ENCODE measurements at places on chromosomes 1 and 21.

DNA sequence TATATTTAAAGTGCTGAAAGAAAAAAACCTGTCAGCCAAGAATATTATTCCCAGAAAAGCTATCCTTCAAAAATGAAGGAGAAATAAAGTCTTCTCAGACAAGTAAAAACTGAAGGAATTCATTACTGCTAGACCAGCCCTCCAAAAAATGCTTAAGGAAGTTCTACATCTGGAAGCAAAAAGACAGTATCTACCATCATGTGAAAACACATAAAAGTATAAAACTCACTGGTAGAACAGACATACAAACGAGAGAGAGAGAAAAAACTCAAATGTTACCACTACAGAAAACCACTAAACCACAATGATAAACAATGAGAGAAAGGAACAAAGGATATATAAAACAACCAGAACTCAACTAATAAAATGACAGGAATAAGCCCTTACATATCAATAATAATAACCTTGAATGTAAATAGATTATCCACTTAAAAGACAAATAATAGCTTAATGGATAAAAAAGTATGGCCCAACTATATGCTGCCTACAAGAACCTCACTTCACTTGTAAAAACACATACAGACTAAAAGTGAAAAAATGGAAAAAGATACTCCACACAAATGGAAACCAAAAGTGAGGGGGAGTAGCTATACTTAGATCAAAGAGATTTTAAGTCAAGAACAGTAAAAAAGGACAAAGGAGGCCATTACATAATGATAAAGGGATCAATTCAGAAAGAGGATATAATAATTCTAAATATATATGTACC, 22.0 kb downstream of the NSL1 start:
- DNase-seq, result no peak

- peak; percentile 3 for DNase-seq
Measured at GRCh38 chr1:196063952-196064351, 544.3 kb downstream of the KCNT2 start.

- no peak for DNase-seq
Measured at GRCh38 chr1:39342776-39343175, 138.3 kb downstream of the MACF1 start.

- DNase-seq, result peak; percentile 35
Measured at GRCh38 chr1:178706432-178706831, 18.6 kb upstream of the RALGPS2 start.

DNA sequence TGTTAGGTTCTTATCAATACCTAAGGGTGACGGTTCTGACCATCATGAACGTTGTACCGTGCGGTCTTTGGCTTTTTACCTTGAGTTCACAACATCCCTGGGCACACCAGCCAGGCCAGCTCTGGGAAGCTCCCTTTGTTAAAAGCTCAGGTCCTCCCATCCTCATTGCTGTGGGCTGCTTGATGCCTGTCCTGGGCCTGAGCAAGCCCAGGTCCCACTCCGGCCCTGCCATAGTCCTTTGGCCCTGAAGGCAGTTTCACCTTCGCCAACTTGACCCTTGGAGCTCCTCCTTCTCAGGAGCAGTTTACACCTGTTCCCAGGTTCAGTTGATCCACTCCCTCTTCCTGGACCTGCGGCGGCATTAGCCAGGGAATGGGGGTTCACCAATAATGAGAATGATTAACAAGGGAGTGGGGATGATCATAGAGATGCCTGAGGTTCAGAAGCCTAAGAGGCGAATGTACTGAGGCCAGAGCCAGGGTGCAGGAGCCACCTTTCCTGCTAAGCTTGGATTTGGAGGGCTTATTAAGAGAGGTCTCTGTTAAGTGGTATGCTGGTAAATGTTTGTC, 40.2 kb downstream of the DHCR24 start:
- no peak for DNase-seq

GRCh38 chr1:232841823-232842565, 36.8 kb downstream of the MAP10 start:
- DNase-seq, result no peak

- DNase-seq, result no peak
Measured at GRCh38 chr1:20212085-20212684, 25.9 kb upstream of the PLA2G2C start.

- DNase-seq, result peak; percentile 90
Measured at GRCh38 chr1:59360170-59360569, 63.3 kb downstream of the FGGY start.

All from astrocyte of the hippocampus (primary cell).